Fibroblast of lung (primary cell): ENCODE measurements at places on chromosomes 3 and 15.
A peak's percentile ranks its signal among the peaks of the same experiment; 100 is the strongest.

GRCh38 chr15:29570121-29570947 is 251.9 kb downstream of the TJP1 start:
- DNase-seq = peak; percentile 21

DNA sequence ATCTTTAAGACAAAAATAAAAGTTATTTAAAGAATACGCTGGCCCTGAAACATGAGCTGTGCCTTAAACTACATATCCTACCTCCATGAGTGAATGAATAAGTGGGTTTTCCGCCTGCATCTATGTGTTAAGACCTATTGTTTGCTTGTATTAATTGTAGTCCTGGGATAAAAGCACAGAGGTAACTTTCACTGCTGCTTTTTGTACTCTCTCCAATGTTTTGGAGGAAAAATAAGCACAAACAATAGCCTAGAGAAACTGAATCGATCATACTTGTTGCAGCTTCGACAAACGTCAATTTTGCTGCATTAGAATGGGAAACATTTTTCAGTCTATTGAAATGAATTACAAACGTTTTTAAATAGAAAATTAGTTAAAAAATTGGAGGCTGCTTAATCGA is 1.3 kb upstream of the CTNNB1 start:
- no peak for DNase-seq

- DNase-seq = no peak
Observed at GRCh38 chr3:33171580-33171979, 47.0 kb downstream of the SUSD5 start.

DNA sequence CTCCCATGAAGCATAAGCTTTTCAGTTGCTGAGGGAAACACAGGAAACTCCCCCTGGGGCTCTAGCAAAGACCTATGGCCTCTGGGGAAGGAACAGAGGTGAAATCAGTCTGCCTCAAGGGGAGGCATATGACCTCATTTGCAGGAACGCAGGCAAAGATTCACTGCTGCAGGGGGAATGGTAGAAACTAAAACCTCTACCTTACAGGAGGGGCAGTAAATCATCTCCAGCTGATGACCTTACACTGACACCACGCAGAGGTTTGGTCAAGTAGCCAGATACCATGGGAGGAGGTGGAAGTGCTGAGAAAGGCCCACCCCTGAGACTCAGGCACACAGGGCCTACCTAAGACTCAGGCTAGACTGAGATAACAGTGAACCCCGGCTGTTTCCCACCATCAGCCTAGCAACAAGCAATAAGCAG is 81.1 kb downstream of the RAD18 start:
- DNase-seq = no peak

GRCh38 chr15:25690673-25691543 is 172.2 kb downstream of the ATP10A start:
- peak; percentile 88 for DNase-seq

DNA sequence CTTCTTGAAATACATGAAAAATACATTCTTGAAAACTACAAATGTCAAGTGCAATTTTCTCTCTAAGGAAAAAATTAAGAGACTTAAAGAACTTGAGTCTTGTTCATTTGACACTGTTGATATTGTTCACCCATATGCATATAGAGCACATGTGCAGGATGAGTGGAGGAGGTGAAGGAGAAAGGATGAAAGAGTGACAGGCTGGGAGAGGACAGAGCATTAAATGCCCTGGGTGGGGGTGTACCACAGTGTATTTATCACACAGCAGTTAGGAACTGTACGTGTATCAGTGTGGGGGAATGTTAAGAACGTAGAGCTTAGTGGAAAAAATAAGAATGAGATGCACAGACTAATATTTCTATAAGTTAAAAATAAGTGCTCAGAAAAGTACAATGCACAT is 45.7 kb downstream of the CTDSPL start:
- DNase-seq = no peak

- DNase-seq = no peak
Observed at GRCh38 chr3:68809596-68809995, 122.8 kb downstream of the TAFA4 start.

- DNase-seq = peak; percentile 51
Observed at GRCh38 chr15:40582726-40583246, 11.3 kb upstream of the KNL1 start.

DNA sequence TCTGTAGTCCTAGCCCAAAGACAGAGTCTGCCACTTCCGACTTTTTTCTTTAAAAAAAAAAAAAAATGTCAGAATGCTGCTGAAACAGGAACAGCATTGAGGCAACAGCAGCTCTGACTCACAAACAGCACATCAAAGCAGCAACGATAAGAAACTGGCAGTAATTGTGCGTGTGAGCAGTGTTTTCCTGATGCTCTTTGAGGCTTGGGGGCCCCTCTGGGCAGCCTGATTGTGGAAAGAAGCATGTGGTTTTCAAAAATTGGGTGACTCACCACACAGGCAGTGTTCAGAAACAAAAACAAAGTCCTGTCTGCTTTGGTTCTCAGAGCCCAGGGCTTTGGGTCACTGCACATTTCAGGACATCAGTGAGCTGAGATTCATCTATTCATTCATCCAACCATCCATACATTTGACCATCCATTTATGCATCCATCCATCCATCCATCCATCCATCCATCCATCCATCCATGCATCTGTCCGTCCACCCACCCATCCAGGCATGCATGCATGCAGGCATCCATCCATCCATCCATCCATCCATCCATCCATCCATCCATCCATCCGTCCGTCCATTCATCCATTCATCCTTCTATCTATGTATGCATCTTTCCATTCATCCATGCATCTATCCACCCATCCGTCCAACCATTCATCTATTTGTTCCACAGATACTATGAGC is 308.4 kb downstream of the RPLP1 start:
- DNase-seq = peak; percentile 99

DNA sequence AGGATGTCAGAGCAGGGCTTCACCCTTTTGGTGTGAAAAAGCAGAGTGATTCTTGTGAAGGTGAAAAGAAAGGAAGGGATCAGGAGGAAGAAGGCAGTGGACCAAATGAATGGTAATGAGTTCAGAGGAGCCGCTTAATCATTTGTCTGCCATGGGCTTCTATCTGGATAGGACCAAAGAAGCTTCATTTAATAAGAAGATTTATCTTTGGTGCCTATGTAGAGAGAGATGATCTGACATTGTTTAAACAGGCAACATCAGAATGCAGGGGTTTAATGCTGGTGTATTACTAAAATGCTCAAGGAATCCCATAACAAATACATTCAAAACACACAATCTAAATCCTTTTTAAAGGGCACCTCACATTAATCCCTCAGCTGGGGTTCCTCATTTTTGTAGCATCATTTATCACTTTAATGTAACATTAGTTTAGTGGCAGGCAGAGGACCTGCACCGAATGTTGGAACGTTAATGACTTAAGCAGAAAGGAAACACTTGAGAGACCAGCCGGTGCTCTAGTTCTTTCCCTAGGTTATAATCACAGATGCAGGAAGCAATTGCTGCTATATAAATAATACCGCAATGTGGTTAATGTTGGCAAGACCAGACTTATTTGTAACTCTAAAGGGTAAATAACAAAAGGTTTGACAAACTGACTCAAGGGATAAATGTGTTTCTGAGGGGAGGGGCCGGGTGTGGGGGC is 27.9 kb upstream of the IL1RAP start:
- peak; percentile 69 for DNase-seq

GRCh38 chr3:101017017-101017416 is 23.8 kb upstream of the ABI3BP start:
- DNase-seq = peak; percentile 21

DNA sequence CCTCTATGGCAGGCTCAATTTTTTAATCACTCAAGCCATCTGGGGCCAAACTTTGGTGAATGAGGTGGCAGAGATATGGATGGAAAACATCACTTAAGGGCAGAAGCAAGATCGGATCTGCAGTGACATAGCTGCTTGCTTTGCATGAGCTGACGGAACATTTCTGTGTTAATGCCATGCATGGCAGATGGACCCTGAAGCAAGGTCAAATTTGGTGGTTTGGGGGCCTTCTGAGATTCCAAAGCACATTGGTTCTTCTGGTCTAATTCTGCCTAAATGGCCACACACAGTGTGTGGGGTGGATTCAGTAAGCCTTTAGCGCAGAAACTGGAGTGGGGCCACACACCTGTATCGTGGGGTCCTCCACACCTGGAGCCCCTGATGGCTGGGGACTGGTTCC is 38.3 kb upstream of the BCL2L10 start:
- DNase-seq = no peak

DNA sequence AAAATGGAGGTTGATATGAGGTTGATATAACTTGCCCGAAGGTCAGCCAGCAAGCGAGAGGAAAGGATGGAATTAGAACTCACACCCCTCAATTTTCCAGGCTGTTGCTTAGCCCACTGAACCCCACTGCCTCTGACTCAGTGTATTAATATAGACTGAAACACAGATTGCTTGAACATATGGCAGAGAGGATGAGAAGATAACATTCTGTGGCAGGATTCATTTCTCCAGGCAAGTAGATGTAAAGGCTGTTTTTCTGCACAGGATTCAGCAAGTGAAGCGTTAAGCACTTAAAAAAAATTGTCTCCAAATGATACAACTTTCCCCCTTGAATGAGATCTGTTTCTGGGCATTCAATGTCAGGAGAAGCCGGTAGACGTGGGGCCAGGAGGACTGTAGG is 335.2 kb downstream of the GAP43 start:
- DNase-seq = no peak

DNA sequence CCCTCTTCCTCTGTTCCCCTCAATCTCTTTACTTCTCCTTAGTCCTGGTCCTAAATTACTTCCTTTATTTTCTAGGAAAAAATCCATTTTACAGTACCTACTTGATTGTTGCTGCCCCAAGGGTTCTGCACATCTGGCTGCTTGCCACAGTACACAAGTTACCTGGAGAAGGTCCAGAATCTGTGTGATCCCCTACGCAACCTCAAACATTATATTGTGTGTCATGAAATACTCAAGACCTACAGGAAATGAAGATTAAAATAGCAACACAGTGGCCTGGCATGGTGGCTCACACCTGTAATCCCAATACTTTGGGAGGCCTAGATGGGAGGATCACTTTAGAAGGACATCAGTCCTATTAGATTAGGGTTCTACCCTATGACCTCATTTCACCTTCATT is 48.7 kb downstream of the PRKAR2A start:
- DNase-seq = peak; percentile 8

GRCh38 chr3:122272879-122273278 is 52.2 kb upstream of the CSTA start:
- no peak for DNase-seq

- DNase-seq = no peak
Observed at GRCh38 chr3:139870000-139870675, 64.8 kb upstream of the CLSTN2 start.

DNA sequence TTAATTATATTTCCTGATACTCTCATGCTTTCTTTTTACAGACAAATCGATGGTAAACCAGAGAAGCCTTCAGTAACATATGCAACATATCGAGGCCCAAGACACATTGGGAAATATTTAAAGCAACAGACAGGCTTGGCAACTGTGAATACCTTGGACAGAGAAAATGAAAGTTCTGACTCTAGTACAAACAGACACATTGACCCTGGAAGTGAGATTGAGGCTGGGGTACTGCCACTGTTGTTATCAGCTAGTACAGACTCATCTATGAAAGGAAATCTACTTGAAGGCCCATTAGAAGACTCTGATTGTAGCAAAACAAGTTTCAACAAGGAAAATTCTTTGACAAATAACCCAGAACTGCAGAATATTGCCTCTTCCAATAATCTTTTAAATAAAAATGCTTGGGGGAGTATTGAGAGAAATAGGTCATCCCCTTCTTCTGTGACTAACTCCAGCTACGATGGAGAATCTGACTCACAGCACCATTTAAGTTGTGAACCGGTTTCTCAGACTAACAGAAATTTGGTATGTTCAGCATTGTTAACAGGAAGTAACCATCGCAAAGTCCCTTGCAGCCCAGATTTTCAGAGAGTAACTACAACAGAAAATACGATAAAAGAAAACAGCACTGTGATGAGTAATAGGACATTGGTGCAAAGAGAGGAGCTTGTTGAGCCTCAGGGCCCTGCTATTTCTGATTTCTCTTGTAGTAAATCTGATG is 50.2 kb downstream of the CRYBG3 start:
- DNase-seq = peak; percentile 90

DNA sequence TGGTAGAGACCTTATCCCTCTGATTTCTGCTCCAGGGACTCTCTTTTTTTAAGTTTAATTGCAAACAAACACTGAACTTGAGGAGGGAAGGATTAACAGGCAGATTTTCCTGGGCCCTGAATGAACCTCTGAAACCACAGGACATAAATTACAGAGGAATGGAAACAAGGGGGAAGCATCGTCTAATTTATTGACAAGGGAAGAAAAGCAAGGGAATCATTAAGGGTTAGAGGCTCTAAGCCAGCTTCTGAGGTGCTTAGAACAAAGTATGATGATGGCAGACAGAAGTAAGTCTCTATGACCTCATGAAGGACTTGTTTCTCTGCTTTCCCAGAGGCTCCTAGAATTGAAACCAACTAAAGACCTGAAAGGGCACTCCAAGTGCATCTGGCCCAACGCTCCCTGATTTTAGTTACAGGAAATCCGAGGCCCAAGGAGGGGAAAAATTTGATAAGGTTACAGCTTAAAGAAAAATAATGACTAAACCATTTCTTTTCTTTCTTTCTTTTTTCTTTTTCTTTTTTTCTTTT is 244.7 kb upstream of the NR2E3 start:
- DNase-seq = no peak

DNA sequence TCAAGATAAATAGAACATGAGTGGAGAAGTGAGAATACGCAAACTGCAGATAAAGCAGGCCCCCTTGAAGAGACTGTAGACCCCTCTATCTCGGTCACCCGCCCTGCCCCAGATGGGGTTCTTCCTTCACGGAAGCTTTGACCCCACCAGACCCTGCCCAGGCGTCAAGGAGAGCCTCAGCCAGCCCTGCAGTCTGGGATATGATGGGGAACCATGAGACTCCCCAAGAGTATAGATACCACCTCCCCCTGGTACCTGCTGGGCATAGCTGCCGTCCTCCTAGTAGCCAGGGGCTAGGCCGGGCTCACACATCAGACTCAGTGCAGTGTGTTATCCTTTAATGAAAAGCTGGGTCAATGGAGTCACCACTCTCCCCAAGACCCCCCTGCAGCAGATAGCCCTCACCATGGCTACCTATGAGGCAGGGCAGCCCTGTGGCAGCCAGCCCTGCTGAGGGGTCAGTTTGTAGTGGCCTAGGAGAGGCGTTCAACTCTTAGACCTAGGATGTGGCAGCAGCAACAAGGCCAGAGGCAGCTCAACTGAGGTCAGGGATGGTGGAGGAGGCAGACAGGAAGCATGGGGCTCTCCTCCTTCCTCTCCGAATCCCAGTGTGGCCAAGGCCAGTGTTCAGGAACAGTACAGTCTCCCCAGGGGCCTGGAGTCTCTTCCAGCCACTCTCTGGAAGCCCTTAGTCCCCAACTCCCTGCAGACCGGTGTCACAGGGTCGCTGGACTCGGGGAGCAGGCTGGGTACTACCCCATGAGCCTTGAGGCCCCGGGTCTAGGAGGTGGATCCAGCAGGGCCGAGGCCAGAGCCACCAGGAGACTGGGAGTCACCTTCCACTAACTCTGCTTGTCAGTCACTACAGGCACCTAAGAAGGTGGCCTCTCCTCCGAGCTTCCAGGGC is 26.1 kb downstream of the PLXNB1 start:
- no peak for DNase-seq
